ENCODE measurements at places on chromosomes 6 and 20.

DNA sequence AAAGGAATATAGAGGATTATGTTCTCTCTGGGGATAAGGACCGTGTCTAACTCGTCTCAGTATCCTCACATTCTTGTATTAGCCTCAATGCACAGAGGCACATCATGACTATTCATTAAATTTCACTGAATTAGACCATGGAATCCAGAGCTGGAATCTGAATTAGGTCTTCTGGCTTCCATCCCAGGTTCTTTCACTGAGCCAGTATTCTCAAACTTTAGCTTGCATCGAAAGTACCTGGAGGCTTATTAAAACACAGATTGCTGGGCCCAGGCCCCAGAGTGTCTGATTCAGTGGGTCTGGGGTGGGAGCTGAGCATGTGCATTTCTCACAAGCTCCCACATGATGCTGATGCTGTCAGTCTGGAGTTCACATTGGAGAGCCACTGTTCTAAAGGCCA is 142.0 kb downstream of the UST start:
- DNase-seq = no peak

GRCh38 chr6:147135211-147135681 is 69.0 kb upstream of the STXBP5 start:
- no peak for DNase-seq

DNA sequence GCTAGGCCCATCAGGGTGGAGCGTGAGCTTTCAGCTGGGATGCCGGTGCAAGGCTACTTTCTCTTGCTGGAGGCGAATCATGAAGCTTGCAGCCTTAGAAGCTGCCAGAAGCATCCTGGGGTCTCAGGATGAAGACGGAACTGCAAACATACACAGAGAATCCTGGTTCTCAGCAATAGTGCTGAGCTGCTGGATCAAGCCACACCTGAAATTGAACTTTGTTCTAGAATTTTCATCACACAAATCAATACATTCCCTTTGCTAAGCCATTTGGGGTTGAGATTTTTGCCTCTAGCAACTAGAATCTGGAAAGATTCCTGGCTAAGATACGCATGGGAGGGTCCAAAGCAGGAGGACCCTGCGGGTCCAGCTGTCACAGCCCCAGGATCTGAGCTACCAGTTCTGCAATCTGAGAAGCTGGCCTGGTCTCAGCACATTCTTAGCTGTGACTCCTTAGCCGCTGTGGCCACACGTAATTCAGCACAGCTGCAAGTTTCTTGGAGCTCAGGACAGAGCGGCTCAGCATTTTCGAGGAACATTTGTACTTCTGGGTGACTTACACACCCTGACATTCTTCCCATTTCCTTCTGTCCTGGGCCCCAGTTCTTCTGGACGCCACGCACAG is 6.6 kb upstream of the ARFGAP1 start:
- no peak for DNase-seq

DNA sequence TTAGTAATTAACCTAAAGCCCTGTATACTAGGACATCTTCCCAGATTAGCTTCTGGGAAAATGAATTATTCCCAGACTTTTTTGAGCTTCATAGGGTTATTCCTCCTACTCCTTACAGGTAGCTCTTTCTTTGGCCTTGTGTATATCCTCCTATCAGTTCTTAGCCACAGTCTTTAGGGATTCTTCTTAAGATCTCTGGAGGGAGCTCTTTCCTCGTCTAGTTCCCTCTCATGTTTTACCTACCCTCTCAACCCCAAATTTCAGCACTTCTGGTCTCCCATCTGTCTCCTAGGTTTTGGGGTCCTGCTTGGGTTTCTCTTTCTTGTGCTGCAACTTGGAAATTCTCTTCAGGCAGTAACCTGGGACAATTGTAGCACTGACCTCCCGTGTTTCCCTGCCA is 46.4 kb upstream of the SLC35B3 start:
- peak; percentile 29 for DNase-seq

DNA sequence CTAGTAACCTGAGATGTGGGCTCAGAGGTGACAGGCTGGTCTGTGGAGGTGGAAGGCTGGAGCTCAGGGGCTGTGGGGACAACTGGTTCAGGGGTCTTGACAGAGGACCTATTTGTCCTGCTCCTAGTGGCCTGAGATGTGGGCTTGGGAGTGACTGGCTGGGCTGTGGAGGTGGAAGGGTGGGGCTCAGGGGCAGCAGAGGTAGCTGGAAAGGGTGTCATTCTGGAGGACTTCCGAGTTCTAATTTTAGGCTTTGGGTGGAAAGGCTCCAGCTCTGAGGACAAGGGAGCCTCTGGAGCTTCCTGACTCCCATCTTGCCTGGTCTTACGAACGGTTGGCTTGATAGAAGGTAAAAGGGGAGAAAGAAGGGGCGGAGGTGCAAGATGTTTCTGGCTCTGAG is 11.5 kb downstream of the MDC1 start:
- no peak for DNase-seq

- no peak for DNase-seq
Measured at GRCh38 chr6:162825597-162825996, 97.8 kb downstream of the PACRG start.

GRCh38 chr6:17962436-17963031 is 24.9 kb downstream of the KIF13A start:
- no peak for DNase-seq

- DNase-seq = peak; percentile 87
Measured at GRCh38 chr20:45044084-45044573, 56.8 kb downstream of the KCNS1 start.

GRCh38 chr6:17754254-17754653 is 47.5 kb upstream of the NUP153 start:
- DNase-seq = no peak

GRCh38 chr6:16402581-16402900 is 164.2 kb downstream of the GMPR start:
- DNase-seq = no peak

DNA sequence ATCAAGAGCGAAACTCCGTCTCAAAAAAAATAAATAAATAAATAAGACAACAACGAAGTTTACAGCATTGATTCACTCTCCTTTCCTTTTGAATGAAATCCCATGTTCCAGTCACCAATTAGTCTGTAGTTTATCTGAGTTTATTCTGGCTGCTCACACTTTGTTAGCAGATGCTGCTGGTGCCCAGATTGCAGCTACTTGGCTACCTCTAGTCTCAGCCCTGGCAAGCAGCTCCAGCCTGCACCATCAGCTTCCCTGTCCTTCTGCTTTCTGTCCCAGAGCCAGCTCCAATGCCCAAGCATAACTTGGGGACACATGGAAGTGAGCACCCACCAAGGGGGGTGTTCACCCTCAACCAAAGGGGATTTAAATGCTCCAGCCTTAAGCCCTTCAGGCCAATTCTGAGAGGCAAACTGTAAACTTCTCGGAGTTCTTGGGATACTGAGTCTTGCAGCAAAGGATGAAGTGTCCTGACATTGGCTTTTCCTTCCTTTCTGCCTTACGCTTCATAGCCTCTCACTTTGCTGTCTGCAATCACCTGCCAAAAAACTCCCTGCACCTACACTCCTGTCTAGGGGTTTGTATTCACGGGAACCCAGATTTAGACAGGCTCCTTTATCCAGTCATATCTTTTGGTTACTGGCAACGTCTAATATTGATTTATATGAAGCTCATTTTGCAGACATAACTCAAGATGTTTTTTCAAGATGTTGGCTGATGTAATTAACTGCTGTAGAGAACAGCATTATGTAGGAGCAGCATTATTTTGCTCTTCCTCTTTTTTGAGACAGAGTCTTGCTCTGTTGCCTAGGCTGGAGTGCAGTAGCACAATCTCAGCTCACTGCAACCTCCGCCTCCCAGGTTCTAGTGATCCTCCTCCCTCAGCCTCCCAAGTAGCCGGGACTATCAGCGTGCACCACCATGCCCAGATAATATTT is 9.8 kb upstream of the TASP1 start:
- no peak for DNase-seq

DNA sequence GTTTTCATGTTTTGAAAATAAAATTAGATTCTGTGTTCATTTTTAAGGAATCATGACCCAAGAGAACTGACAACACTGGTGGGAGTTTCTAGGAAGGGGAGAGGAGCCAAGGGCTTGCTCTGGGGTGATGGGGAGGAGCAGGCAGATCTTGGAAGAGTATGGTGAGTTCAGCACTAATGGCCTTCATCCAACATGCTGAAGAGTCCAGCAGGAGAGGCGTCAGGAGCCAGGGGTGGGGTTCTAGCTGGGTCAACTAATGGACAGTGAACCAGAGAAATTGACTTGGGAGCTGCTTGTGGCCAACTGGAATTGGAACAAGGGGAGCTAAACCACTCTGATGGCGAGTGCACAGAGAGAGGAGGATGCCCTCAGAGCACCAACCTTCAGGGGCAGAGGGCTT is 107.1 kb downstream of the MRPL14 start:
- DNase-seq = no peak

DNA sequence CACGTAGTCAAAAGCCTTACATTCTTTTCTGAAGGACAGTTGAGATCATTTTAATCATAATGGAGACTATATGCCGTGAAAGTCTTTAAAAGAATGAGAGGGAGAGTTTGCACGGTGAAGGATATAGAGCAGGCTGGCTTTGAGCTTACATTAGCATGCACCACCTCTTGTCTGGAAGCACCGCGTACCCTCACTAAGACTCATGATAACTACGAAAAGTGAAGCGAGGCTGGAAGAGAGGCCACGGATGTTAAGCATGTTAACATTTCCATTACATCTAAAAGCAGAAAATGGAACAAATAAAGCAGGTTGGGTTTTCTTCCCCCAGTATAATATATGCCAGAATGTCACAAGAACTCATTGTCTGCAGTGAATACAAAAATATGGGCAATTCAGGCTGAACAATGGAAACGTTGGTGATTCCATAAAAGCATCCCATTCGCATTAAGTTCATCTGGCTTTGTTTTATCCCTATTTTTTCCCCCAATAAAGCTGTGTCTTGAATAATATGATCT is 40.6 kb upstream of the NKX2-2 start:
- DNase-seq = no peak

DNA sequence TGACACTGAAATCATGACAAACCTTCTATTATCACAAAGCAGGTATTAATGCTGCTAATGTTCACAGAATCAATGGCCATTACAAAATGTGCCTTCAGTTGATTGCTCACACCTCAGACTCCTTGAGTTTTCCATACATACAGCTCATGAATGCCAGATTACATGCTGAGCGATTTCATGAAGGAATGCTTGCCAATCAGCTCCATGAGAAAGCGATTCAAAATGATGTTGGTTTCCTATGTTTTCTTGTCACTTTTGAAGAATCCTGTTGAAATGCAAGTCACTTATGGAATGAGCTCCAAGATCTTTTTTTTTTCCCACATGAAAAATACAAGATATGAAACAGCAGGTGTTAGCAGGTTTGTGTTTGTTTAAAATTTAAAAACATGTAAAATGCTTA is 71.4 kb upstream of the SHLD1 start:
- no peak for DNase-seq

DNA sequence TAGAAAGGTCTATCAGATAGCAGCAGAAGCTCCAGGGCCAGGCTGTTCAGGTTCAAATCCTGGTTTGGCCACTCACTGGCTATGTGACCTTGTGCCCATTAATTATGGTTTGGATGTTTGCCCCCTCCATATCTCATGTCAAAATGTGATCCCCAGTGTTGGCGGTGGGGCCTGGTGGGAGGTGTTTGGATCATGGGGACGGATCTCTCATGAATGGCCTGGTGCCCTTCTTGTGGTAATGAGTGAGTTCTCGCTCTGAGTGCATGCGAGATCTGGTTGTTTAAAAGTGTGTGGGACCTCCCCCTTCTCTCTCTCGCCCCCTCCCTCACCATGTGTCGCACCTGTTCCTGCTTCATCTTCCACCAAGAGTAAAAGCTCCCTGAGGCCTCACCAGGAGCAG is 240.9 kb downstream of the LRFN2 start:
- DNase-seq = no peak

GRCh38 chr6:101907356-101908217 is 514.1 kb downstream of the GRIK2 start:
- no peak for DNase-seq

DNA sequence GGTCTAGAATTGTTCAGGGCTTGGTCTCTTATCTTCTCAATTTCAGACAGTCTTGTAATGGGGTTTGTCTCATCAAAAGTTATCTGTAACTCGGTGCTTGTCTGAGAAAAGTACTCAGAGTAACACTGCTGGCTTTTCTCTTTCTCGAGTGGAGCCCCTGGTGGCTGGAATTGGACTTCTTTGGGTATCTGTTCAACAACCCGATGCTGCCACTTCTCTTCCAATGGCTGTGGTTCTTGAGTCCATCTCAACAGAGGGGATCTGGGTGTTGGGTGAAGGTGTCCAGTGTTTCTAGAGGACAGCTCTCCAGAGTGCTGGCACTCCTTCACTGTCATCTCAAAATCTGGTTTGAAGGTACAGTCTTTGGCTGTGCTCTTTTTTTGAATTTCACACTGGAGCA is 24.6 kb downstream of the DST start:
- DNase-seq = no peak

DNA sequence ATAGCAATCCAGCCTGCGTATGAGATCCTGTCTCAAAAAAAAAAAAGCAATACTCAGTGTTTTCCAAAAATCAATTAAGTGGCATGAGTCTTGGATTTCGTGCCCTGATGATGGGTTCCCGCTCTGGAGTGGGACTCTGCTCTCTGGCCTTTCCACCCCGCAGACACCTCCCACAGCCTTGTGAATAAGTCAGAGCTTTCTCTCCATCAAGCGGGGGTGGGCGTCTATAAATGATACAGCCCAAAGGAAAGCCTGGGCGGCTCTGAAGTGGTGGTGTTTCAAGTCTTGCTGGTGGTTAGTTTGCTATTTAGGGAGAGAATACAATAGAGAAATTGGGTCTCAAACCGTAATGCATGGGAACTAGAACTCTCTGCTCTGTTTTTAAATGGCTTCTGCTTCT is 52.5 kb upstream of the TAGAP start:
- DNase-seq = no peak

- DNase-seq = no peak
Measured at GRCh38 chr6:41692080-41692675, 43.2 kb downstream of the TFEB start.

DNA sequence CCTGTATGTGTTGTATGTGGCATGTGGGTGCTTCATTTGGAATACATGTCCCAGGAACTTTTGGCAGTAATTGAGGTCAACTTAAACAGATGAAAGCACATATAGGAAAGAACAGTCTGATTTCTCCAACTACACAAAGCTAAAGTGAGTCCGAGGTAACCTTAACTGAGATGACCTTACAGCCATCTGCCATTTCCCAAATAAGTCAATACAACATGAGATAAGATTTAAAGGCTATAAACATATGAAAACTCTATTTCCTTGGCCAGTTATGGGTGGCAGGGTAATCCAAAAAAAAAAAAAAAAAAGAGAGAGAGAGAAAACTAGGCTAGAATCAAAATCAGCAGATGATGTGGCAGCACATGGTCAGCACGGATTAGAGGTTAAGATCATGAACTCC is 1068.3 kb downstream of the KHDRBS2 start:
- no peak for DNase-seq

Measured in HT-29 (cell line).